Stimulated activated CD8-positive, alpha-beta memory T cell treated with anti-CD3 and anti-CD28 coated beads, Interleukin-7, amount 100 ng/mL, for 24 hours (primary cell): ENCODE measurements at places on chromosomes 7 and 10.

- DNase-seq: no peak
Observed at GRCh38 chr7:3109311-3109915, 65.7 kb upstream of the CARD11 start.

DNA sequence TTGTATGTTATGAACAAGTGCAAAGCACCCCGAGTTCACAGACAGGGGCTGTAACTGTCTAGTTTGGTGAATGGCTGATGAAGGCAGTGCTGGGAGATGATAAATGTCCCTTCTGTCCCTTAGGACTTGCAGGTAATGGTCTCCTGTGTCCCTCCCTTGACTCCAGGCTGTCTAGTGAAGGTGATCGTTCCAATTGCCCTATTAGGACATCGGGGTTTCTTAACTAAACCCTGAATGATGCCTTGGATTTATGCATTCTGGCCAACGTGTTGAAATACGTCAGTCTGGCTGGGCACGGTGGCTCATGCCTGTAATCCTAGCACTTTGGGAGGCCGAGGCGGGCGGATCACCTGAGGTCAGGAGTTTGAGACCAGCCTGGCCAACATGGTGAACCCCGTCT, 69.4 kb downstream of the PFKFB3 start:
- DNase-seq: no peak

- DNase-seq: no peak
Observed at GRCh38 chr7:97016381-97017191, 8.0 kb downstream of the DLX5 start.

DNA sequence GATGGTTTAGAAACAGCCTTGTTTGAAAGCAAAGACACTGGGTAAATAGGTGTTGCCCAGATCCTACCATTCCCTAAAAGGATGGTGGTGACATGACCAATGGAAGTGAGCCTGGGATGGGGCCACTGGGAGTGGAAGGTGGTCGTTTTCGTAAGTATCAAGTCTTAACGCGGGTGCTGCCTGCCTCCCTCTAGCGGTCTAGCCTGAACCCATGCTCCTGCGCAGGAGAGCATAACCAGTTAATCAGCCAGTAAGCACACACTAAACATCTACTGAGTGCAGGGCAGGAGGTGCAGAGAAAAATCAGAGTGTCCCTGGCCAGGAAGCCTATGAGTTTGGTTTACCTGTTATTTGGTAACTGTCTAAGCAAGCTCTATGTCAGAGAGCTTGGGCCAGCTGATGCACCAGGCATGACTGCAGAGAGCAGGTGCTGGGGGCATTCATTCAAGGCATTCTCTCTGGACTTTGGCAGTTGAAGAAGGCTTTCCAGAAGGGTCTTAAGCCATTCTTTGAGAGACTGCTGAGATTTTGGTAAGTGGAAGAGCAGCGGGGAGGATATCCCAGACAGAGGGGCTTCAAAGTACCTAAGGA, 930 bp downstream of the GARIN1A start:
- no peak for DNase-seq

DNA sequence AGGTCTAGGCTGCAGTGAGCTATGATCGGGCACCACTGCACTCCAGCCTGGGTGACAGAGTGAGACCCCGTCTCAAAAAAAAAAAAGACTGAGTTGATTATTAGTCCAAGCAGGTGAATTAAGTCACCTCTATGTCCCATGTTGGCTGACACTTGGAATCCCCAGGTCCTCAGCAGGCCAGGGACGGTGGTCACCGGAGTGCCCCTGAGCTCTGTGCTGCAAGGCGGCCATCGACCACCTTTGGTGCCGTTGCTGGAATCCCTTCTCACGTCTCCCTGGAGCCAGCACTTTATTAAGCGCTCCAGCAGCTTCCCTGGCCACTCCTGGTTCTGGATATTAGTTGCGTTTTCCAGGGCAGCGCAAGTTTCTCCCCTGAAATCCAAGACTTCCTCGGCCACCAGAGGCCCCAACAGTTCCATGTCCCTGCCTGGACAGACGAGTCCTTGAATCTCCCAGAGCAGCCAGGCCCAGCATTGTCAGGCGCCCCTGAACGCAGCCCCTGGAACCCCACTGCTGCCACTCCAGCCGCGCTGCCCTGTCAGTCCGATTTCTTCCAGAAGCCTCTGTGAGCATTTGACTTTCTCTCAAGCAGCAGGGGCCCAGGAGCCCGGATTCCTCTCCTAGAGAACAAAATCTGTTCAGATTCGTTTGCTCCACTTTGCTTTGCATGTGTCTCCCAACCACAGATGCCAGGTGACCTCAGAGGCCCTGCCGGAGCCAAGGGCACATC, 38.4 kb upstream of the FOXL3 start:
- no peak for DNase-seq

GRCh38 chr10:71396711-71397295, at the start of gene CDH23:
CDH23 (plus strand) TSS chr10:71396920; CDS start chr10:71439832, 42,912 bp downstream.
- DNase-seq: no peak

DNA sequence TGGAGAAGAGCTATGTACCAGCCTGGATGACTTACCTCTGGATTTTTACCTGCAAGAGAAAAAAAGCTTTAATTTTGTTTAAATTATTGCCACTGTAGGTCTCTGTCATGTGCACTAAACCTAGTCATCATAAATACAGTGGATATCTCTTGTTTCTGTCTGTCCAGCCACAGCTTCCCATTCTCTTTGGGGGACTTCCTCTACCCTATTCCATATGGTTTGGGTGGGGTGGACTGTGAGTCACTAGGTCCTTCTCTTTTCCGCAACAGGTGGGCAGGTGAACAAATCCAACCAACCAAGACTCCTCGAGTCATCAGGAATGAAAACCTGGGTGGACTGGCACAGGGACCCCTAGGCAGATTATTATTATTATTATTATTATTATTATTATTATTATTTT, 87.3 kb upstream of the CYTH3 start:
- DNase-seq: no peak

GRCh38 chr10:78862328-78862640, 206.5 kb upstream of the ZMIZ1 start:
- DNase-seq: no peak

DNA sequence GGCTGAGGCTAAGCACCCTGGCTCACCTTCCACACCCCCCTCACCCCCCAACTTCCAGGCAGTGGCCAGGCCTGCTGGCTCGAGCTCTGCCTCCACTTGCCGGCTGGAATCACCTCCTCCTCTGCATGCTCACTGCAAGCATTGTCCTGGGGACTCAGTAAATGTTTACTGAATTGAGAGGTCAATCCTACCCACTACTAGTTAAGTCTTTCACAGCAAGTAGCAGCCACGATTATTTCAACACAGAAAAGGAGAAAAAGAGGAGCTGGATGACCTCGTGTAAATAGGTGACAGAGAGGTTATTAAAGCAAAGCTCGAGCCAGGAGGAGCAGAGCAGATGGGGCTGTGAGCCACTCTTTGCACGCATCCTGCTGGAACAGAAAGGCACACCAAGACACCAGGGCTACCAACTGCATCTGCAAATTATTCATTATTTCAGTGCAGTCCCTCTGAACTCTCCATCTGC, 32.1 kb downstream of the HIPK2 start:
- no peak for DNase-seq

GRCh38 chr10:89390476-89391225, 1.8 kb upstream of the IFIT1 start:
- DNase-seq: no peak

GRCh38 chr10:51910189-51910588, 210.8 kb upstream of the CSTF2T start:
- no peak for DNase-seq

DNA sequence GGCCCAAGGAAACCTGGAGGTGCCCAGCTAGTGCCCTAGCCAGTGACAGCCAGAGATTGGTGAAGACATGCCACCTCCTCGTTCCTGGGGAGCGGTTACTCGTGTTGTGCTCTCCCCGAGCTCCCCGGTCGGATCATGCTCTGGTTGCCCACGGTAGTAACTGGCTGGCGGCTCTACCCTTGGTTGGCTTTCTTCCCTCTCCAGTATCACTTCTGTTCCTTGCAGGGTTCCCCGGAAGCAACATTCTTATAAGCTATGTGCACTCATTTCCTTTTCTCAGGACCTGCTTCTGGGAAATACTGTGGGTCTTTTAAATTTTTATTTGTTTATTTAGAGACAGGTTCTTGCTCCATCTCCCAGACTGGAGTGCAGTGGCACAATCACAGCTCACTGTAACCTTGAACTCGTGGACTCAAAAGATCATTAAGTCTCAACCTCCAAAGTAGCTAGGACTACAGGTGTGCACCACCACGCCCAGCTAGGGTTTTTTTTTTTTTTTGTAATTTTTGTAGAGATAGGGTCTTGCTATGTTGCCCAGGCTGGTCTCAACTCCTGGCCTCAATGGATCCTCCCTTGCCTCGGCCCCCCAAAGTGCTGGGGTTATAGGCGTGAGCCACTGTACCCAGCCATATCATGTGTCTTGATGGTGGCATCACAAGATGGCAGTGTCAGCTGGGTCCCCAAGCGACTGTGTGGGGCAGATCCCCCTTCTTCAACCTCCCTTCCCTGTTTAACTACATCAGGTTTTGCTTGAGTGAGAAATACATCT, 6.9 kb upstream of the CALHM1 start:
- DNase-seq: no peak
